GM13977 (cell line): ENCODE measurements at places on chromosomes 11 and 22.
A peak's percentile ranks its signal among the peaks of the same experiment; 100 is the strongest.

- DNase-seq, result peak; percentile 77
These were observed at the start of gene YAP1 for GRCh38 chr11:102109896-102110760. TSS of gene YAP1 (plus strand) at chr11:102110447. CDS start at chr11:102110849, 402 bp downstream.

DNA sequence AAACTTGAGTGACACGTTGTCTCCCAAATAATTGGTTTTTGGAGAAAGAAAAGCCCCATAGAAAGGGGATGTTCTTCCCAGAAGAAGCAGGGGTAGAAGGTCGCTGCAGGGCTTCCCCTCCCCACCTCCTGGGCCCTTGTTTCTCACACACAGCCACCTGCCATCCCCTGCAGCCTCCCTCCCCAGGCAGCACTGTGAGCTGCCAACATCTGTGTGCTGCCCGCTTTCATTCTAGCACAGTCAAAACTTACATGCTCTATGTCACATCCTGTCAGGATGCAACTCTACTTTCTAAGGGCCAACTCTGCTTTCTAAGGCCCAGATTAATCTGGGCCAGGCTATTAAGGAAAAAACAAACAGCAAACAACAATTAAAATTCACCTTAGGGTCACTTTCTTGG is 309.4 kb upstream of the ZC3H12C start:
- peak; percentile 20 for DNase-seq

- no peak for DNase-seq
These were observed 13.1 kb downstream of the VSIG10L2 start for GRCh38 chr11:125958872-125959400.

DNA sequence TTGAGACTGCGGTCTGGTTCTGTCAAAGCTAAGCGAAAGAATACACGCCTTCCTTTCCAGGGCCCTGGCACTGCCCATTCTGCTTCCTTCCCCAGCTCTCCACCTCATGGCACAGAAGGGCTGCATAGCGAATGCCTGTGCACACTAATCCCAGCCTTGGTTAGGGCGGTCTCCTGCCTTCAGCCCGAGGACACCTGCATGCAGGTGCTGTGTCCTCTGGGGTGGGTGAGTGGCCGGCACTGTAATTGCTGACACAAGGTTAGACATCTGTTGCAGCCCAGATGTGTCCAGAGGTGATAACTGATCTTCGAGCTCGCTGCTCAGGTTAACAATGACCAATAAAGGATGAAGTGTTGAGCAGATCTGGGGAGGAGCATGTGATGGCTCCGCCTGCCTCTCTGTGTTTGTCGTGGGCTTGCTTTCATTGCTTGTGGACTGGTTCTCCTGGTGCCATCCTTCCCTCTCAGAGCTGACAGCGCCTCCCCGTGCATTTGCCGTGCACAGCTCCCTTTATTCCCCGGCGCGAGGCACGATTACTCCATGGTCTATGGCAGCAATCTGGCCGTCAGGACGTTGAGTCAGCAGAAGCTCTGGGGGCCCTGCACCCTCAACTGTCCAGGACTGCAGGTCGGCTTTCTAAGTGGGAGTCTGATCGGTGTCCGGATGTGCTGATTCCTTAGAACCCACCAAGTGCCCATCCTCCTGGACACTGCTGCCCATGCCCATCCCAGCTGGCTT is 1088.2 kb downstream of the BRD1 start:
- no peak for DNase-seq

GRCh38 chr11:130606781-130607511 is 158.5 kb downstream of the ADAMTS15 start:
- DNase-seq, result no peak

DNA sequence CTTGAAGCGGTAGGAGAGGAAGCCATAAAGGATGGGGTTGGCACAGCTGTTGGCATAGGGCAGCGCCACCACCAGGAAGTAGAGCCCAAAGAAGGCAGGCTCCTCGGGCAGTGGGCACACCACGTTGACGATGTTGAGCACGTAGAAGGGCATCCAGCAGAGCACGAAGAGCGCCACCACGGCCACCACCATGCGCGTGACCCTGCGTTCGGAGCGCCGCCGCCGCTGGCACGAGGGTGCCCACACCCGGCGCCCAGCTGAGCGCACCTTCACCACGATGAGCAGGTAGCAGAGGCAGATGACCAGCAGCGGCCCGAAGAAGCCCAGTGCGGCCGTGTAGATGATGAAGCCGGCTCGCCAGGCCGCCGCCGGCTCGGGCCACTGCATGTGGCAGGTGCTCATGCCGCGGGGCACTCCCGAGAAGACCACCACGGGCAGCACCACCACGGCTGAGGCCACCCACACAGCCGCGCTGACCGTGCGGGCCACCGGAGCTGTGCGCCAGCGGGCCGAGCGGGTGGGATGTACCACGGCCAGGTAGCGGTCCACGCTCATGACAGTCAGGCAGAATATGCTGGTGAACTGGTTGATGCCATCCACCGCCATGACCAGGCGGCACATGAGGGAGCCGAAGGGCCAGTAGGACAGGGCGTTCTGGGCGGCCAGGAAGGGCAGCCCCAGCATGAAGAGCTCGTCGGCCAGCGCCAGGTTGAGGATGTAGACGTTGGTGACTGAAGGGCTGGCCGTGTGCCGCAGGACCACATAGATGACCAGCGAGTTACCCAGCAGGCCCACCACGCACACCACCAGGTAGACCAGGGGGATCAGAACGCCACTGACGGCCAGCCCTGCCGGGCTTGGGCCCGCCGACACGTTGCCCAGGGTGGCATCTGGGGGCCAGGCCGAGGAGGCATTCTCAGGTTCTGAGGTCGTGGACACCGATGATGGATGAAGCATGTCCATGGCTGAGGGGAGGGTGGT is 5.1 kb downstream of the SSTR3 start:
- DNase-seq, result no peak

- DNase-seq, result peak; percentile 70
These were observed 29.8 kb upstream of the CREB3L1 start for GRCh38 chr11:46247659-46248058.

- DNase-seq, result no peak
These were observed 282.8 kb downstream of the NTM start for GRCh38 chr11:131653260-131653659.

GRCh38 chr11:102251423-102251822 is 65.9 kb upstream of the BIRC3 start:
- no peak for DNase-seq

DNA sequence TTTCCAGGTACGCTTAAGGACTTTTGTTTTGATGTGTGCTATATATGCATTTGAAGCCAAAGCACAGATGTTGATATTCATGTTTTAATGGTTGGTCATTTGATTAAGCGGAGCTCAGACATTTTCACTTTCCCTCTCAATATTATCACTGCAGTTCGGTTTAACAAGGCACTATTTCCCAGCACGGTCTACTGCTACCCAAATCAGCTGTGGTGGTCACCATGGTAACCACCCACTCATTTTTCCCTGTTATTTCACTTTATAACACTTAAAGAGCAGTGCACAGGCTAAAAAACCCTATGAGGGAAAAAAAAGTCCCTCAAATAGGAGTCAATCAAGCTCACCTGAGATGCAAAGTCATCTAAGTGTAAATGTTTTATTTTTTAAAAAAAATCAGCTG is 439.6 kb upstream of the CCDC90B start:
- peak; percentile 23 for DNase-seq

- DNase-seq, result no peak
These were observed 68.2 kb upstream of the RRM1 start for GRCh38 chr11:4026389-4026788.

DNA sequence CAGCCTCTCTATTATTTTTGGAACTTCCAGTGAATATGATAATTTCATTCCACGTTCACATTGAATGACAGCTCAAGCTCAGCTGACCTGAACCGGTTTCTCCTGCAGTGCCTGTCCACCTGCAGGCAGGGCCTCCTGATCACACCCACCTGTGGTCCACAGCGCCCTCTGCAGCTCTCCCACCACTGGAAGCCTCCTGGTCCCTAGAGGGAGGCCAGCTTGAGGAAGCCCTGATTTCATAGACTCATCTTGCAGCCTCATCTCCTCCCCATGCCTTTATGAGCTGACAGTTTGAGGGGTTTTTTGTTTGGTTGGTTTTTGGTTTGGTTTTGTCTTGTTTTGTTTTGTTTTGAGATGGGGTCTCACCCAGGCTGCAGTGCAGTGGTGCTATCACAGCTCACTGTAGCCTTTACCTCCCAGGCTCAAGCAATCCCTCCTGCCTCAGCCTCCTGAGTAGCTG is 29.9 kb upstream of the MALAT1 start:
- DNase-seq, result peak; percentile 76

DNA sequence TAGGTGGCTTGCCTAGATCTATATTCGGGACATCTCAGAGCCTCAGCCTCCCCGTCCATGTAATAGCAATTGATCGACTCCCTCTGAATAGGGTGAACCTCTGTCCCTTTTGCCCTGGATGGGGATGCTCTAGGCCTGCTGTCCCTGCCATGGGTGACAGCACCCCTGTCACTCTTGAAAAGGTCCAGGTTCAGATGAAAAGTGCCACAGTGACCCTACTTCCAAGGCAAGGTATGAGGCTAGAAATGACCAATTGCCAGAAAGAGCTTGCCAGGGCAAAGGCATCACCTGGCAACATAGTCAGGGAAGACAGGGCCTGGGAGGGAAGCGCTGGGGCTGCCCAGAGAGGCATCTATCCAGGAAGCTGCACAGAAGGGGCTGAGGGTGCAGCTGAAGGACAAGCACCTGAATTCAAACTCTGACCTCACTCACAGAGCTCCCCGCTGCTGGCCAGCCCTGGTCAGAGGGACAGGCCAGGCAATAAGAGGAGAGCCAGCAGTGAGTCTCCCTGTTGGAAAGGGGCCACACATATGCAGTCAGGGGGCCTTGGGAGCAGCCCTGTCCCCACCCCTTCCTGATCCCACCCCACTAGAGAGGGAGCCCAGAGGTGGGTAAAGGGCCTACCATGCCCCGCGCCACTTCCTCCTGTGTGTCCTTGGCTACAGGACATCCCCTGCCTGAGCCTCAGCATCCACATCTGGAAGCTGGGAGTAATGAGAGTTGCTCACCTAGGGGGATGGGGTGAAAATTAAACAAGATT is 9.0 kb upstream of the APOBEC3A start:
- DNase-seq, result no peak

GRCh38 chr22:27842669-27843431 is 41.3 kb upstream of the MN1 start:
- DNase-seq, result no peak
